H9 (cell line): ENCODE measurements at places on chromosomes 5 and 9.
A peak's percentile ranks its signal among the peaks of the same experiment; 100 is the strongest.

- DNase-seq: no peak
These were observed 2.9 kb downstream of the OR2V1 start for GRCh38 chr5:181127907-181128626.

DNA sequence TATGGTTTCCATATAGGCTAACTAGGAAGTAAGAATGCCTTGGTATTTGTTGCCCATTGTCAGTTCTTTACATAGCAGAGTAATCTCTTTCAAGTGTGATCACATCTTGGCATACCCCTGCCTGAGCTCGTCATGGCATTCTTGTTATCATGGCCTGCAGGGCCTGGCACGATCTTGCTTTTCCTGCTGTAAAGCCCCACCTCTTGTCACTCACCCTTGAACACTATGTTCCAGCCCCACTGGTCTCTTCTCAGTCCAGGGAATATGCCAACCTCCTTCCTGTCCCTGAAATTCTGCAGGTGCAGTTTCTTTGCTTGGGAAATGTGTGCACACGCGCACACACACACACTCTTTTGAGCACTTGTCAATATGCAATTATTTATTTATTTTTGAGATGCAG is 250.2 kb upstream of the DMRT1 start:
- no peak for DNase-seq

GRCh38 chr5:167574464-167574863 is 717.0 kb upstream of the WWC1 start:
- no peak for DNase-seq

DNA sequence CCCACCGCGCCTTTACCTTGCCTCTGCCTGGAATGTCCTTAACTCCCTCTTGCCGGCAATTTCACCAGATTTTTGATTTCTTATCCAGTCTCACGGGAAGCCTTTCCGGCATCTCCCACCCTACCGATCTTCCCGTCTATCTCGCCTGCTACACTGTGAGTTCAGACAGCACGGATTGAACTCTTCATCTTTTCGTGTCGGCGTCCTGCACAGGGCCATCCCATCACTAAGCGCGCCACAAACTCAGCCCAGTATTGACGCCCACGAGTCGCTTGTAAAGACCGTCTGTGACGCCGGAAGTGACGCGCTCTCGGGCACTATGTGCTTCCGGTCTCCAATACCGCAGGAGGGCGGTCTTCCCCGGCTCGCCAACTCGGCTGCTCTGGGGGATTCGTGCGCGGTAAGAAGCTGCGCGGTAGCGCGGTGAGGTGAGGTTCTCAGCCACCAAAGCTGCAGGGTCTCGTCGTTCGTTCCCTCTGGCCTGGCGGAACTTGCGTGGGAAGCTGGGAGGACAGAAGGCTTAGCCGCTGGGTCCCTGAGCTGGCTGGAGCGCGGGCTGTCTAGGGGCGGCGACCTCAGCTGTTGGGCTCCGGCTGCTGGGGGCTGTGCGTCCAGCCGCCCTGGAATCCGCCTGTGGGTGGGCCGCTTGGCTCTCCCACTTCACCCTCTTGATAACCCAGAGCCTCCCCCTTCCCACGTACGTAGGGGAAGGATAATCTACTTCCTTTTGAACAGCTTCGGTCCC is at the start of gene ZCCHC9:
ZCCHC9 (plus strand) TSS at position 317 of the 745 bp plus-strand sequence. CDS start 3,171 bp downstream, outside the sequence.
- peak; percentile 95 for DNase-seq

DNA sequence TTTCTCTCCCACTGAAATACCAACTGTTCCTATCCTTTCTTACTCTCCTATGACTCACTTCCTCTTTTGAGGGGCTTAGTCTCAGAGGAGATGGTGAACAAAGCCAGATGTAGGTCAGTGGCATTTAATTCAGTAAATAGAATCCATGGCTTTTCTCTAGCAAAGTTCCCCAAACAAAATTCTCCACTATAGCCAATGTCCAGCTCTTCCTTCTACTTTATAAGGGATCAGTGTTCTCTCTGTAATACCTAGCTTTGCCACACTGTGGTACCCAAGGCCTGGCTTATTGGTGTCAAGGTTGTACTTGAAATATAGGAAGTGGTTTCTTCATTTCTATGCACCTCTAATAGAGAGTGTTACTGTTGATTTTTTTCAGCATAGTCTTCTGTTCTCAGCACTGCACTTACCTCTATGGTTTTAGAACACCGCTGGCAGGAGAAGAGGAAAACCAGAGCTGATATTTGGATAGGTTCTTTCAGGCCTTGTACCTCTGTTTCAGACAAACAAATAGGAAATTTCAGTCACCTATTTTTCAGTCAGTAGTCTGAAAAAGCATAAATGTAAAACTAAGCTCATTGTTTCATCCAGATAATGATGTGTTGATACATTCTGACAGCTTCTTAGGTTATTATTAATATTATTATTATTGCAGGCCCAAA is 40.6 kb upstream of the ITGA2 start:
- peak; percentile 46 for DNase-seq

- DNase-seq: no peak
These were observed 47.0 kb downstream of the CRB2 start for GRCh38 chr9:123402981-123403509.

DNA sequence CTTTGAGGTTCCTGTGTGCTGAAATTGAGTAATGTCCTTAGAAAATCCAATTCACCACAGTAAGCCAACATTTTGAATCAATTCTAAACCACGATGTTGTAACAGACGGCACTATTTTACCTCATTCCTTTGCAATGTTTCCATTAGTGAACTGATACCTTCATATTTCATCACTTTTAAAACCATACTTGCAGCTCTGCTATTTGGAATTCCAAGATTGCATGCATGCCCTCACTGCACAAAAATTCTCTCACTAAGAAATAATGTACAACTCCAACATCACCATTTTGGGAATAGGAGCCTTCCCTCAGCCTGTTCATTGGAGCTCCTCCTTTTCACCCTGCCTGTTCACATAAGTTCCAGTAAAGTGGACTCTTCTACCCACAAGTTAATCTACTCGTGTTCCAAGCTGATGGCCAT is 74.8 kb upstream of the TGFBR1 start:
- DNase-seq: no peak

DNA sequence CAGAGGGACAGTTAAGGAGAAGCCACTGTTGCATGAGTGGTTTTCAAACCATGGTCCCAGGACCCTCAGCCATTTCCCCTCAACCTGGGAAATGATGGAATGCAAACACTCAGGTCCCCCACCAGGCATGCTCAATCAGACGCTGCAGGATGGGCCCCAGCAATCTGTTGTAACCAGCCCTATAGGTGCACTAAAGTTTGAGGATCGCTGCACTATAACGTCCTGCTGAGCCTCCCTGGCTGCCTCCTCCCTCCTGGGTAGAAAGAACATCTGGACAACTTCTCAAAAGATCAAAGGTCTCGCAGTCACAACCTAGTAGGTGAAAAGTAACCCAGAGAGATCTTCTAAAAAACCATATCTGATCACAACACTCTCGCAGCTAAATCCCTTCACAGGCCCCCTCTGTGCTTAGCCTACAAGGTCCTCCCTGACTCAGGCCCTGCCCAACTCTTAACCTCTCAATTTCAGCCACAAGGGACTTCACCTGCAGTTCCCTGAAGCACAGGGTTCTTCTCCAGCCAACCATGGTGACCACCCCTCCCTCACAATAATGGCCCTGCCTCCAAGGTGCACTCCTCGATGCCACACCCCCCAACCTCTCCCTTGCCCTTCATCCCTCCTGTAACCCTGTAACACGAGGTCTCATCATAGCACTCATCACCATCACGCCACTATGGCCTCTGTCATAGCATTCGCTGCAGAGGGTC is 3.5 kb downstream of the SHB start:
- DNase-seq: no peak

GRCh38 chr5:168865968-168866367 is 286.8 kb upstream of the PANK3 start:
- DNase-seq: peak; percentile 57

GRCh38 chr9:131980267-131981016 is 99.2 kb downstream of the MED27 start:
- no peak for DNase-seq

GRCh38 chr5:99646011-99646647 is 717.3 kb upstream of the CHD1 start:
- DNase-seq: no peak

GRCh38 chr5:148806520-148806931 is 19.9 kb upstream of the ADRB2 start:
- DNase-seq: no peak

DNA sequence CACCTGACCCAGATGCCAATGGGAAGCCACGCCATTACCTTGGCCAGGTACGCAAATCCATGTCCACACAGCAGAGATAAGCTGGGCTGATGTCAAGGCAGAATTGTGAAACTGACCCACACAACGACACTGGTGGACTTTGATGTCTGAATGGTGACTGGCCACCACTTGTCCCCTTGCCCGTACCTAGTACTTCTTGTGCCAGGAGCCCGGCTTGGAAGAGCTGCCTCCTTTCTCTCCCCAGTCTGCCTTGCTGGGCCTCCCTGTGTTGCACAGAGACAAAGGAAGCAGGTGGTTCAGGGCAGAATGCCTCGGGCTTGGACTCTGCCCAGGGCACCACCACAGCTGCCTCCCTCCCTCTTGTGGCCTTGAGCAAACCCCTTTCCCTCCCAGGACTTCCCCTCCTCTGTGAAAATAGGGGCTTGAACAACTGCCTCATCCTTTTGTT is 23.3 kb downstream of the PTGES2 start:
- no peak for DNase-seq

GRCh38 chr5:178343306-178343705 is 110.7 kb upstream of the PHYKPL start:
- DNase-seq: no peak

DNA sequence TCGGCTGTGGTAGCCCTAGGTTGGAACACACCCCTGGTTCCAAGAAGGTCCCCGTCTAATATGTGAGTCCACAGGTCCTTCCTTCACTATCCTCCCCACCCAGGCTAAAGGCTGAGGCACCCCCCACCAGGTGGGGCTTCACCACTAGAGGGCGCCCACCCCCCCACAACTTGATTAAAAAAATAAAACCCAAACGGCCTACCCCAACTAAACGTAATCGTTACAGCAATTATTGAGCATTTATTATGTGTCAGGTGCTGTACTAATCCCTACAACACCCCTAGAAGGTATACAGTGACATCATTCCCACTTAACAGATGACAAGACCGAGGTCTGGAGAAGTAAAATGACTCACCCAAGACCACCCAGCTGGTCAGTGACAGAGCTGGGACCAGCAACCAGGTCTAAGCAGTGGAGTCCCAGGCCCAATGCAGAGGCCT is 65.0 kb downstream of the FGF18 start:
- DNase-seq: no peak

DNA sequence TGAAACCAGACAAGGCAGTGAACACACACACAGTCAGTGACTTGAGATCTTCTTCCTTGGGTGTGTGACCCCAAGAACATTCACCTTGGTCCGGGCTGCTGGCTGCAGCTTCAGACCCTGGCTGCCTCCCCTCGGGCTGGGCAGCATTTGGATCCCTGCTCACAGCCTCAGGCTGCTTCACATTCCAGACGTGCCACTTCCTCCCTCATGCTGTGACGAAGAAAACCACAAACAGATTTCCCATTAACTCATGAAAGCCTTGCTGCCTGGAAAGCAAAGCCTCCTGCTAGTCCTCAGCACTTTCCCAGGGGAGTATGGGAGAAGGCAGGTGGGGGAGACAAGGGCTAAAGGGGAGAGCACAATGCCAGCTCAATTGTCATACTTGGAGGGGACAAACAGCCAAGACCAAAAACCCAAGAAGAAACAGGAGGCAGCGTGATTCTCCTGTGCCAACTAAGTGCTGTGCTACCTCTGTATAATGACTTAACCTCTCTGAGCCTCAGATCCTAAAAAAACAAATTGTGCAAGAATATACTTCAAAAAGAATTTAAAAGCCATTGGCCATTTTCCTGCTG is 594.6 kb upstream of the BRINP1 start:
- DNase-seq: peak; percentile 95

DNA sequence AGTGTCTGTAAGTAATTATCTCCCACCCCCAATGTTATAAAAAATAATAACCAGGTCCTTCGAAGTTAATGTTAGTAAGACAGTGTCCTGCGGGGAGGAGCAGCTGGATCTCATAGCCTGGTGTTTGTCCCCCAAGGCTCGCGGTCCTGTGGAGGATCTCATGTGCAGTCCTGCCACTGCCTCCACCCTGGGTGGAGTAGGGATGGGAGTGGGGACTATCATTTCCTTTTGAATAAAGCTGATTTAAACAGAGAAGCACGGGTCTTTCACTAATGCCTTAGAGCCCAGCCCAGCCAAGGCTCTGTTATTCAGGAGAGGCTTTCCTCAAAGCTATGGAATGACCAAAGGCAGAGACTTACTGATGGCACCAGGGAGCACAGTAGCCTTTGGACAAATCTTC is 40.2 kb downstream of the SUB1 start:
- no peak for DNase-seq

- no peak for DNase-seq
These were observed 99.6 kb upstream of the TMEM161B start for GRCh38 chr5:88368201-88368600.

- DNase-seq: no peak
These were observed 416.3 kb downstream of the SPATA31D1 start for GRCh38 chr9:82404881-82405280.
